AG04449 (cell line): ENCODE measurements at places on chromosomes 1 and 21.

DNA sequence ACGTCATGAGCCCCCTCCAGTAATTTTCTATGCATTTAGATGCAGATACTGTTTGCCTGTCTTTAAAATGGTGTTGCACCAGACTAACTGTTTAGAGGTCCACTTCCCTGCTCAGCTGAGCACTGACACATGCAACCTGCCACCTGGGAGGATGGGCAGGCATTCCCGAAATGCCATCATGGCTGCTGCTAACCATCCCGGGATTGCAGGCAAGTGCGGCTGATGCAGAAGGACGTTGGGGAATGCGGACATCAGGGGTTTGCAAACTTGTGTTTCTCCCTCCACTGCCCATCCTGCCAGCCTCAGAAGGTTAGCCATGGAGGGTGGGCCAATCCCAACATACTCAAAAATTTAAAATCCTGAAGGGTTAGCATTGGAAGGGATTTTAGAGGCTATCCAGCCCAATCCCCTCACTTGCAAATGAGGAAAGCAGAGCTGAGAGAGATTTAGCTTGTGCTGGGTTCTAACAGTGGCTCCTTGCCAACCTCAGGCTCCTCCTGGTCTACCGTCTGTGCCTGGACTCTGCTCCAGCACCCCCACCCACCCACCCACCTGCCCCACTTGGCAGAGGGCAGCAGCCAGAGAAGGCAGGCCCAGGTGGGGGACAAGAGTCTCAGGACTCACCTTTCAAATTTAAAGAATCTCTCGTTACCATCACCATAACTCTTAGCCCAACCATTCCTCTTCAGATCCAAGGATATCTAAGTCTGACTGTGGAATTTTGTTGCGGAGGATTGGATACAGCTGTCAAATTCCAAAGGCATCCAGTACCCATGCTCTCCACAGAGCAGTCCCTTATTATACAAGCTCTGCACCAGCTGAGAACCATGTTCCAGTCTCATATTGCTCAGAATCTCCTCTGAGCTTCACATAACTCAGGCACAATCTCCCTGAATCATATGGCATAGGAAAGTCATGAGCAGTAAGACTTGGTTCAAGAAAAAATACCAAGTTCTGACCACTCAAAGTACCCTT, 34.2 kb downstream of the HIVEP3 start:
- no peak for DNase-seq

- DNase-seq, result no peak
Measured at GRCh38 chr1:11682799-11683198, 1.9 kb upstream of the MAD2L2 start.

DNA sequence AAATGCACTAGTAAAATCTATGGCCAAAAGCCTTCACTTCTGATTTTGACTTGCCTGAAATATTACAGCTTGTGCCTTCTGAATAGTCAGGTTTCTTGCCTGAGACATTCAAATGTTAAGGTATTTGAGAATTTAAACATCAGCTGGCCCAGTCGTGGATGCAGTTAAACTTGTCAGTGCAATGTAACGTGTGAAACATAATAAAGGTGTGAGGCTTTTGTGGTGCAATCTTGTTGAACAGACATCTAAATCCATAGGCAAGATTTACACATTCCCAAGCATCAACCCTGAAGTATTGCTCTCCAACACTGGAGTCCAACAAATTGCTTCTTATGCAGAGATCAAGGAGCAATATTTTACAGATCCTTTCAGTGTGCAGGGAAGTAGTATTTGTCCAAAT, 4.4 kb downstream of the CCN1 start:
- no peak for DNase-seq

- no peak for DNase-seq
Measured at GRCh38 chr21:21963911-21964310, 965.7 kb downstream of the NCAM2 start.
